ENCODE measurements at places on chromosomes 3 and 15.

GRCh38 chr3:55409806-55410205 is 77.3 kb downstream of the WNT5A start:
- DNase-seq, result no peak

DNA sequence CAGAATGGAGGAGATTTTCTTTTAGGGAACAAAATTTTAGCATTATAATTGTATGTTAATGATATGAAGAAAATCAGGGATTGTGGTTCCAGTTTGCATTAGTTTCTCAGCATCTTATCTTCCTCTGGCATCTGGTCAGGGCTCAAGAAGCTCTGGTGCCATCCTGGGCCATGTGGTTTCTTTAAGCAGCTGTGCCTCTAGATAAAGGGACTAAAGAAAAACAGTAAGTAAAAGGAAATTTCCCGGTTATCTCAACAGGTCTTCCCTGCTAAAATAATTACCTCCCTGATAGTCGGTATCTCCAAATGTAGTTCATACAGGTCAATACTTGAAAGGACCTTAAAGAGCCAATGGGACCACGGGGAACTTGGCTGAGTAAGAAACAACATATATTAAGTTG is 375.1 kb upstream of the RBMS3 start:
- DNase-seq, result no peak

DNA sequence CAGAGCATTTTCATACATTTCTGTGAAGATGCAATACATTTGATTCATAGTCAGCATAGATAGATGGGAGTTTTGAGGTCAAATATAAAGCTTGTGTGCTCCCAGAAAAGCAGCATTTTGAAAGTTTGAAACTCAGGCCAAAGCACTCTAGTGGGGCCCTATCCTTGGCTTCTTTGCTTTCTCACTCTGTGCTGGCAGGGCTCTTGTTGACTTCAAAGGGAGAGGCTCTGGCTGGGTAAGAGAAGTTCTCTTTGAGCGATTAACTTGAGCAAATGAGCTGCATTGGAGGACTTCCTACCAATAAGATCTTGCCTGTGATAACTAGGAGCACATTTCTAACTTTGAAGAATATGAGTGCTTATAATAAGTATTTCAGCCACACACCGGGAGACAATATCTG is 214.0 kb upstream of the RARB start:
- no peak for DNase-seq

- DNase-seq, result no peak
Measured at GRCh38 chr15:48974882-48975281, 11.2 kb upstream of the SHC4 start.

DNA sequence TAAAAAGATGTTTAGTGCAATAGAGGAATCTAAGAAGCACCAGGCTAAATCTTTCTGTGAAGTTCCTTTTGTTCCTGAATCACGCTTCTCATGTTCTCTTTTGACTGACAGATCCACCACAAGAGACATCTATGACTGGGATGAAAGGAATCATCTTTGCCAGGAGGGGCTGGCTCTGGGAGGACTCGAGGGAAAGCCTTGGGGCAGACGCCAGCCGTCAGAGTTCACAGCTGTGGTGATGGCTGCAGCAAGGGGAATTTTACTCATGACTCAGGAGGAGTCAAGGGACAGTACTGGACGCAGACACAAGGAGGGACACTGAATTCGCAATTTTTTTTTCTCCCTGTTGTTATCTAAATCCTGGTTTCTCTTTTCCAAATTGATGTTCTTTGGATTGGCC is 38.7 kb downstream of the C3orf38 start:
- DNase-seq, result no peak

- DNase-seq, result no peak
Measured at GRCh38 chr3:192819001-192819569, 91.7 kb upstream of the FGF12 start.

GRCh38 chr3:170749765-170750477 is 120.1 kb downstream of the RPL22L1 start:
- DNase-seq, result no peak
